Hematopoietic multipotent progenitor cell treated with erythropoietin and hydrocortisone succinate and interleukin-3 and kit ligand, for 8 days (in vitro differentiated cells): ENCODE measurements at places on chromosomes 12 and 14.

GRCh38 chr12:93812626-93813025 is 135.5 kb downstream of the CRADD start:
- no peak for DNase-seq

- DNase-seq = no peak
These were observed 17.7 kb upstream of the CD27 start for GRCh38 chr12:6426882-6427671.

DNA sequence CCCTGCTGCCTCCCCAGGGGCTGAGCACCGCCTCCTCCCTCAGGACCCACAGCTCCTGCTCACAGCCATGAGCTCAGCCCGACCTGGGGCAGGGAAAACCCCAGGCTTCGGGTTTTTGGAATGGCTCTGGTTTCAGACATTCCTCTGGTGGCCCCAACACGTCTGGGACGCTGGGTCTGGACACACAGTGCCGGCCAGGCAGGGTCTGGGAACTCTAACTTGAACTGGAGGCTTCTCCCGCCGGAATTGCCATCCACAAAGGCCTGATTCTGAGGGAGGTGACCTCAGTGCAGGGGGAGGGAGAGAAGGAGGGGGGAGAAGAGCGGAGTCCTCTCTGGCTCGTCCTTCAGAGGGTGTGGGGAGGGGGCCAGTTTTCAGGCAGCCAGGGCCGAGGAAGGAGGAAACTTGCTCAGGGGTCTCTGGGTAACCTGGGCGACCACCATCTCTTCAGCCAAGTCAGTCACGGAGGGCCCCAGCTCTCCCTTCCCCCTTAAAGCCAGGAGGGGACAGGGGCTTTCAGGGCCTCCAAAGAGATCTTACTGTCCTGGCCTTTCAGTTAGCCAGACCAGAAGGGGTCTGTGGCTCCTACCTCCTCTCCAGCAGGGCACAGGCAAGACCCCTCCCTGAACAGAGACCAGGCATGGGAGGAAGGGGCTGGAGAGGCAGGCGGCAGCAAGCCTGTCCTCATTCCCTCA is 19.4 kb downstream of the NCKAP5L start:
- no peak for DNase-seq

GRCh38 chr12:26732005-26732908 is 100.7 kb downstream of the ITPR2 start:
- peak; percentile 14 for DNase-seq

DNA sequence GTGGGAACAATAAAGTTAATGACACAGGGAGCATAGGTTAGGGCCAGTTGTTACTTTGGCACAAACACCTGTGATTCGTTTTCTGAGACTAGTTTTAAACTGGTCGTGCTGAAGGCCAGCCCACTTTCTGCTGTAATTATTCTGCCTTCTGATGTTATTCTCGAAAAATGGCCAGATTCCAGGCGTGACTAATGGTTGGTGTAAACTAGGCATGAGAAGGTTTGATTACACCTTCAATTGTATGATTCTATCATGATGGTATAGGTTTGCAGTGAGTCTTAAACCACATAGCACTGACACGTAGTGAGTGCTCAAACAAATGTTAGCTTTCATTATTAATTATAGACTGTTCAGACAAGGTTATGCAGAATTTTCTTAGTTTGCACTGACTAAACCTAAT is 39.0 kb downstream of the CKB start:
- no peak for DNase-seq

GRCh38 chr12:56591961-56592360 is 38.2 kb downstream of the BAZ2A start:
- DNase-seq = no peak

GRCh38 chr12:30863839-30864238 is 62.7 kb upstream of the TSPAN11 start:
- DNase-seq = no peak

DNA sequence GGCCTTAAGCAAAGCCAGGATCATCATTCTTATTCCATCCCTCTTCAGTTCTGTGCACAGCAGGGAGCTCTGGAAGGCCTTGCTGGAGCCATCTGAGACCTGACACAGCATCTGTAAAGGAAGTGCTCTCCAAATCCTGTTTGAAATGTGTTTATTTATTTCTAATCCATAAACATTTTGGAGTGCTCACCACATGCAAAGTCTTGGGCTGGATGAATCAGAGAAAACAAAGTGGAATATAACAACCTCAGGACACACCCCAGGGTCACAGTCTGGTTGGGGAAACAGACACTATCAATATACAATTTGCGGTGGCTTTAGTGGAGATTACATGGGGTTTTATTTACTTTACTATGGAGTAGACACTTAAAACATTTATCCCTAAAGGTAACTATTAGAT is 54.3 kb downstream of the BMP4 start:
- DNase-seq = no peak

- DNase-seq = peak; percentile 14
These were observed 139.7 kb downstream of the PRIMA1 start for GRCh38 chr14:93648440-93649168.

DNA sequence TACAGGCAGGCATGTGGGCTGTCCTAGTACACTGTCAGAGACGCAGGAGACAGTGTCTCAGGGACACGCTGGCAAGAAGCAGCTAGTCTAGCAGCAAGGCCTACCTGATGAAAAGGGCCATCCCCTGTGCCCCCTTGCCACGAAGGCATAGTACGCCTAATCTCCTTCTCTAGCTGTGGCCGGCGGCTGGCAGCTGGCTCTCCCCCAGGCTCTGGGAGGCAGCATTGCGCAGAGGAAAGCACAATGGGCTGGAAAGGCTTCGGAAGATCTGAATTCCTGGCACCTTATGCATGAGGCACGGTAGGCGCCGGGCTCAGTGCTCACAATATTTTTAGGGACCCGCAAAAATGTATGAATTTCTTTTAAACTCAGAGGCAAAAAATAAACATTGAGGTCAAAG is 16.0 kb upstream of the PLEKHH1 start:
- DNase-seq = no peak

DNA sequence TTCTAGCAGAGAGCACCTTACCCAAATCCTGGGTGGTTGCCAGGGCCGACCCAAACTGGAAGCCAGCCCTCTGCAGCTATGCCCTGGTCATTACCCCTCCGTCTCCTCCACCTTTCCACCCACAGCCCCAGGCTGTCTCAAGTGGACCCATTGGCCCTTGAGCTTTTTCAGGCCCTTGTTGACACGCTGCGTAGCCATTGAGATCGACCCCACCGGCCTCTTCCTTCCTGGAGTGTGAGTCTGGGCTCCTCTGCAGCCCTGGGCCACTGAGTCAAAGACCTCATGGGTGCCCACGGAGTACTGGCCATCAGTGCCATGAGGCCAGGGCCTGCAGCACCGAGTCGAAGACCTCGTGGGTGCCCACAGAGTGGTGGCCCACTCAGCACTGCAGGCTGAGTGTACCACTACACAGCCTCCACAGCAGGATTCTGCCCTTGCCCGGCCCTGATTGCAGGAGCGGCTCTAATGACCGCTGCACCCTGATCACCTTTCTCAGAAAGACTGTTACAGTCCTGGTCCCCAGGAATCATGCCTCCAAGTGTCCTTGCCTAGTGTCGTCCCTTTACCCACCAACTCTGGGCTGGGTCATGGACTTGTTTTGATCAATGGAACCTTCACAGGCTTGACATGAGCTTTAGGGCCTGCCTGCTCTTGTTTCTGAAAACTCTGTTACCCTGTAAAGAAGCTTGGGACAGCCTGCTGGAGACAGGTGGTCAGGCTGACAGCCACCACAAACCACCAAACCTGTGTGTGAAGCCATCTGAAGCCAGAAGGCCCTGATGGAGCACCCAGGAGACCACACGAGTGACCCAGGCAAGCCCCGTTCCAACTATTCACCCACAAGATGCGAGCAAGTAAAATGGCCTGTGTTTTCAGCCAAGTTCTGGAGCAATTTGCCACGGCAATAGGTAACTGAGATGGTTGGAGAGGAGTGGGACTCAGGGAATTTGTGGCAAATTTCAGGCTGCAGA is 39.6 kb upstream of the TRAF3 start:
- DNase-seq = no peak

DNA sequence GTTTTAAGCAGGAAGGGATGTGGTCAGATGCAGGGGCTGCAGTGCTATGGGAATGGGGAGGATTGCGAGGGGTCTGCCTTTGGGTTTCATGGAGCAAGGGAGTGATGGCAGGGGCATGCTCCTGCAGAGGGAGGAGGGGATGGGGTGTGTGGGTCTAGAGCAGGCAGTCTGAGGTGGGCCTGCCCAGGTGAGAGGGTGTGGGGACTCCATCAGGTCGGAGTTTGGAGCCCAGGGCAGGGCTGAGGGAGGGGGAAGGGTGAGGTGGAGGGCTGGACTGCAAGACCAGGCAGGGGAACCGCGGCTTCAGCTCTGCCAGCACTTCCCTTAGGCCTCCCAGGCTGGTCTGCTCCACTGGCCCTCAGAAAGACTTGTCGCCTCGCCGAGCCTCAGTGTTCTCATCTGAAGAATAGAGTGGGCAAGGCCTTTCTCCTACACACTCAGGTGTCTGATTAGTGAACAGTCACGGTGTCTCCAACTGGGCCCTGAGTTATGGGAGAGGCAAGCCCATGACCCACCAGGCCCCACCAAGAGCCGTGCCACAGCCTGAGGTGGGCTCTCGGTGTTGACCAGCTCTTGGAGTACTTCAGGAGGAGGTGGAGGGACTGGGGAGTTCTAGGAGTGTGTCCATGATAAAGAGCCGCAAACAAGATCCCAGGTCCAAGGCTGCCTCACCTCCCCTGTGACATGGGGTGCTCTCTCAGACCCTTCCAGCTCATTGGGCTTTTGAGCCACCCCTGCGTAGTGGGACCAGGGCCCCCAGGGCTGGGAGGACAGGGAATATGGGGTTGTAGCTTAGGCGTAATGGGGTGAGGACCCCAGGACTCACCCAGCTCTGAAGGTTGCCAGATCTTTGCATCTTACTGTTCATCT is 20.1 kb upstream of the KRT80 start:
- DNase-seq = no peak

DNA sequence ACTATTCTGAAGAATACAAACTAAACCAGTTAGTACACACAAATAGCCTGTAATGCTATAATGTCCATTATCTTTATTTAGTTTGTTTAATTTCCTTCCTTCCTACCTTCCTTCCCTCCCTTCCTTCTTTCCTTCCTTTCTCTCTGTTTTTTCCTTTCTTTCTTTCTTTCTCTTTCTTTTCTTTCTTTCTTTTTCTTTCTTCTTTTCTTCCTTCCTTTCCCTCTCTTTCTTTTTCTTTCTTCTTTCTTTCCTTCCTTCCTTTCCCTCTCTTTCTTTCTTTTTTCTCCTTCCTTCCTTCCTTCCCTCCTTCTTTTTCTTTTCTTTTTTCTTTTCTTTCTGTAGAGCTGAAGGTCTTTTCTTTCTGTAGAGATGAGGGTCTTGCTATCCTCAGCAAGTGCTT is 131.2 kb downstream of the TMEM30B start:
- no peak for DNase-seq

DNA sequence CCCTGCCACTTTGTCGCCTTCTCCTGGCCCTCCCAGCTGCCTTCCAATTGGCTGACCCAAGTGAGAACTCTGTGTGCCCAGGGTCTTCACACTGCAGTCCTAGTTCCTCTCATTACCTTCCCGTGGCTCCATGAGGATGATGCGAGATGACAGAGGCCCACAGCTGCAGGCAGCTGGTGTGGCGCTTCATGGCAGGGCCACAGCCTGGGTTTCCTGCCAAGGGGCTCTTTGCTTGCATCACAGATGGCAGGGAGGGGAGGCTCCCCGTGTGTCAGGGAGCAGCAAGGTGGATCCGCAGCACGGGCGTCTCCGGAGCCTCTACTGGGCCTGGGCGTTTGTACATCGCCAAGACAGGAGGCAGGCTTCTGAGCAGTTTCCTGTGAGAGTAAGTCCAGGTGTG is 28.9 kb downstream of the DEGS2 start:
- no peak for DNase-seq

DNA sequence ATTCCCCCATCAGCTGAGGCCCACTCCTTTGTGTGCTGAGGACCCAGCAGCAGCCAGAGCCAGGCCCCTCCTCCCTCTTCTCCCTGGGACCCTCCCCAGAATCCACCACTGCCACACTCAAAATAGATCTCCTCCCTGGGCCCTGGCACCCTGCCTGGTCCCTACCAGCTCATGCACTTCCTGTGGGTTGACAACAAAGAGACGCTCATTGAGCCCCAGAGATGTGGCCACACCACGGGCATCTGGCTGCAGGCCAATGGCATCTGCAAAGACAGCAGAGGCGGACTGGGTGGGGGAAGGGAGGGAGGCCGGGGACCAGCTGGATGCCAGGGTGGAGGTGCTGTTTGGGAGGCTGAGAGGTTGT is 16.0 kb upstream of the ENDOU start:
- peak; percentile 93 for DNase-seq

GRCh38 chr12:6635856-6636531 is at the start of gene LPAR5:
Gene LPAR5 (minus strand): TSS chr12:6635959. CDS start chr12:6621248, 14,711 bp downstream.
- peak; percentile 89 for DNase-seq

GRCh38 chr12:39946361-39947280 is 159.3 kb downstream of the SLC2A13 start:
- no peak for DNase-seq

DNA sequence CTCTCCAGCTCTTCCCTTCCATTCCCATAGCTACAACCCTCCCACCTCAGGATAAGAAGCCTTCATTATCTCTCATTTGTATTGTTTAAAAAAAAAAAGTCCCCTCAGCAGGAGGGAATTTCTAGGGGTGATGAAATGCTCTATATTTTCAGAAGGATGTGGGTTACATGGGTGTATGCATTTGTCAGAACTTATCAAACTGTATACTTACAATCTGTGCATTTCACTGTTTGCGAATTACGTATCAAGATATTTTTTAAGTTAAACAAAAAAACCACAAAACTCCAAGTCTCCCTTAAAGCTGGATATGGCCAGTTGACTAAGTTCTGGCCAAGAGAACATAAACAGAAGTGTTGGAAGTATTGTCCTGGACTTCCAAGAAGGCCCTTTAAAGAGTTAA is 2.0 kb upstream of the FKBP11 start:
- DNase-seq = no peak

DNA sequence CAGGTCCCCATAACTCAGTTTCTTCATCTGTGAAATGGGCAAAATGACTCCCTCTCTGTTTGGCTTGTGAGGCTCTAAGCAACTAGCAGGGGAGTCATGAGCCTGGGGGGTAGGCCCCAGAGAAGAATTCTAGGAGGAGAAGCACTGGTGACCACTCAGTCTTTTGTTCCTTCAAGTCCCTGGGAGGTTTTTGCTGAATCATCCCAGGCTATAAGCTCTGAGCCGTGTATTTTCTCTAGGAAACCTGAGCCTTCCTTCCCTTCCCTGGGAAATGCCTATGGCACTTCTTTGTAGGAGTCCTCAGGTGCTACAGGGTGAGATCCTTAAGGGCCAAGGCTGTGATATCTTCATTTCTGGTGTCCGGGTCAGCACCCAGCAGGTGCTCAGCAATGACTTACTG is 4.5 kb downstream of the RPH3A start:
- no peak for DNase-seq

DNA sequence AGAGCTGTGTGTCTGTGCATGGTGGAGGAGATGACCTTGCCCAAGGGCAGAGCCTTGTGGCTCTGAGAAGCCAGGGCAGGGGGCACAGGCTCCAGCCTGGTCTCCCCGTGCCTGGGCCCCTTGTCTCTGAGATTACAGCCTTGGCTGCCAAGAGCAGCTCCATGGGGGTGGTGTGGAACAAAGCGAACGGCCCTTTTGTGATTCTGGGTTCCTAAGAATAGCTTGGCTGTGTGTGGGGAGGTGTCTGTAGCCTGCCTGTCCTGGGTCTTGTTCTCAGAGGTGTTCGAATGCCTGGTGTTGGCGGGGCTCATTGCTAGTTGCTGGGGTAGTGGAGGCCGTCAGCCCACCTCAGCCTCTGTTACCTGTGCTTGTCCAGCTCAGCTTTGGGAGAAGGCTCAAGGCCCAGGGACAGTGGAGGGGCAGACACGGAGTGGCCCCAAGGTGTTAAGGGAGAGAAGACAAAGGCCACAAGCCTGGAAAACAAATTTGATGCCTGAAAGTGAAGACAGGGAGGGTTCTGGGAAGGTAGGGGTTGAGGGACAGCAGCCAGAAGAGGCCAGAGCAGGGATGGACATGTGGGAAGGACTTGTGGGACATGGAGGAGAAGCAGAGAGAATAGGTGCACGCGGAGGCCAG is 7.4 kb upstream of the MYH7 start:
- DNase-seq = no peak
